ENCODE measurements at places on chromosomes 3 and 15. TPM values are rescaled to one million over a fixed set of nuclear protein-coding genes. Genes with fewer than 3 reads are reported as not detected.

Gene FBLN2
- total RNA-seq = 494 TPM

Gene KBTBD8
- 1.2 TPM for total RNA-seq

Gene ITIH3
- total RNA-seq = 5.7 TPM

Gene CCR9
- not detected for total RNA-seq

Gene ADAMTS7
- 14.7 TPM for total RNA-seq

Gene PAK6
- total RNA-seq = 0.81 TPM

Gene FETUB
- not detected for total RNA-seq

DNA sequence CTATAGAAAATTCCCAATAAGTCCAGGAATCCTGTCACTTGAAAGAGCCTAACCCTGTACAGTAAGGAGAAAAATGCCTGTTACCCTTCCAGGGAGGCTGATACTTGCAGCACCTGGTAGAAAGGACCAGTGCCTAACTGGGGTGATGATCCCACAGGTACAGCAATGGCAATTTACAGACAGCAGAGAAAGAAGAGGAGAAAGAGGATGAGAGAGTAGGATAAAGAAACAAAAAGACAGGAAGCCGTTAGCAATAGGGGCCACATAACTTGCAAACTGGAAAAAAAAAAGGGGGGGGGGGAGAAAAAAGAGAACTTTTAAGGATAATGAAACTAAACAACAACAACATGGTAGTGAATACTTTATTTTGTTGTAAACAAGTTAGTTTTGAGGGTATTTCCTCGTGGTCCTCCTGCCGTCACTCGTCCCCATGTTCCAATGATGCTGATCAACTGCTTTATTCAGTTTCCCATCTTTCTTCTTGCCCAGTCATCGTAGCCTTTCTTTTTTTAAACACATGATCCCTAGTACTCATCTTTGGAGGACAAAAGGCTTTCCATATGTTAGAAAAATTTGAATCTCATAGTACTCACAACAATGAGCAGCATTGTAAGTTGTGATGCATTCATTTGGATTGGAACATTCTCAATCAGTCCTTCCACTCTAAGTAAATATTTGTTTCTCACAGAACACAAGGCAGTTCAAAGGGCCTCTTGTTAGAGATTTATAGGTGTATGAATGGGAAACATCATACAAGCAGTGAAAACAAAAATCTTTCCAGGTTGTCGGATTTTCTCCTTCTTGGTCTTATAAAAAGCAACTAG is 8.6 kb downstream of the TM4SF1 start:
- peaks cover 4% of the 10 kb centered on the region for H3K36me3 ChIP-seq
- no peaks in the 10 kb centered on the region for H3K27me3 ChIP-seq
- H3K27ac ChIP-seq = no peak overlapping the region
- no peak overlapping the region for H3K4me3 ChIP-seq
- no peaks in the 10 kb centered on the region for H3K4me1 ChIP-seq

DNA sequence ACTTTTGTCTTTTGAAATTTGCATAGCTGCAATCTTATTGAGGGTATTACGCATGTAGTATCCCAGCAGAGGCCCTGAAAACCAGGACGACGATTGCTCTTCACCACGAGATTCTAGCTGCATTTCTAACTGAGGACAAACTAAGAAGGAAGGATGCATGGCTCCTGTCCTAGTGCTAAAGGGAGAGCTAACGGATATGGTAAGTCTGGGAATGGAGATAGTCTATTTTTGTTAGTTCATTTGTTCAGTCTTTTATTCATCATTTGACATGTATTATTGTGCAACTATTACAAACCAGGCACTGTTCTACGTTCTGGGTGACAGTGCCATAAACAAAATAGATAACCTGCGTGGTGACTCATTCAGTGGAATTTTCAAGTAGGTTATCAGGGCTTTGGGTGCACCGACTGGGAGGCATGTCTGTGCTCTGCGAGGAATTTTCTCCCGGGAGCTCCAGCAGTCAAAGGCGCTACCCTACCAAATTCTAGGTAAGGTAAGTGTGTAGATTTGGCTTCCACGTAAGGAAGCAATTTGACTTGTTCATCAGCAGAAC is 51.9 kb upstream of the ETV5 start:
- H3K27me3 ChIP-seq = no peaks in the 10 kb centered on the region
- no peaks in the 10 kb centered on the region for H3K4me1 ChIP-seq
- H3K36me3 ChIP-seq = peaks cover 3% of the 10 kb centered on the region
- no peak for DNase-seq
- H3K4me3 ChIP-seq = no peak overlapping the region

DNA sequence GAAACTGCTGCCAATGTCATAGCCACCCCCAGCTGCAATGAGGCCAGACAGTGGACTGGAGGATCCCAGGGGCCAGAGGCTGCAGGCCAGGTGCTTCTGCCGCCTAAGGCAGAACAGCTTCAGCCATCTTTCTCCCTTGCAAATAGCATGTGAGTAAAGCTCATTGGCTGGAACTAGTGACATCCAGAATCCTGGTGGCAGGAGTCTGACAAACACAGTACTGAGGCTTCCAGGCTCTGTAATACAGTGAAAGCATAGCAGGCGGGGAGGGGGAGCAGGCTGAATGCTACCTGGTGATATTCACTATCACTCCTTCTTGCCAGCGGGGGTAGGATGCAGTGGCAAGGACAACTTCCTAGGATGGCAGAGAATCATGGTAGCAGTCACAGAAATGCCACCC is 36.5 kb upstream of the TBC1D21 start:
- H3K36me3 ChIP-seq = no peaks in the 10 kb centered on the region
- DNase-seq = no peak
- H3K27me3 ChIP-seq = no peaks in the 10 kb centered on the region
- no peak overlapping the region for H3K4me3 ChIP-seq

DNA sequence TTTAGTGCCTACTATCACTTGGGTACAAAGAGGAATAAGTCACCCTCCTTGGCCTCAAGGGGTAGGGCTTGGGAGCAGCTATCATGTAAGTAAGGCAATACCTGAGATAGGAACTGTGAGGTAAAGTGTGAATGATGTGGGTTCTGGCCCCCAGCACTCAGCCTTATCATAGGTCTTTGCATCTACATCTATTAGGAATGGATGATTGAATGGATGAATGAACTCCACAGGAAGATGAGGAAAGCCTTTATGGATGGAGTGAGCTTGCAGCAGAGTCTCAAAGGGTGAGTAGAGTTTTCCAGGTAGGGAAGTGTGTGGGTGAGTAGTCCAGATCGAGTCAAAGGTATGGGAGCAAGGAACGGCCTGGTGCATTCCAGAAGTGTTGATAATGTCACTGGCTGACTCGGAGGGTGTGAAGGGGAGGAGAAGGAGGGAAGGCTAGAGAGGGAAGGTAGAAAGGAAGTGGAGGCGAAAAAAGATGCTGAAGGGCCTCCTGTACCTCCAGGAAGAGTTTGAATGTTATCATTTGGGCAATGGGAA is 13.1 kb upstream of the ABHD2 start:
- H3K27ac ChIP-seq = no peak overlapping the region
- H3K36me3 ChIP-seq = peaks cover 1% of the 10 kb centered on the region
- H3K4me1 ChIP-seq = no peaks in the 10 kb centered on the region
- no peak for DNase-seq

GRCh38 chr3:1117843-1118473 is 25.1 kb downstream of the CNTN6 start:
- no peaks in the 10 kb centered on the region for H3K36me3 ChIP-seq
- DNase-seq = no peak
- H3K4me3 ChIP-seq = no peak overlapping the region
- no peaks in the 10 kb centered on the region for H3K4me1 ChIP-seq
- no peak overlapping the region for H3K27ac ChIP-seq
- H3K27me3 ChIP-seq = no peaks in the 10 kb centered on the region

GRCh38 chr3:11197484-11197883 is 43.2 kb downstream of the HRH1 start:
- no peaks in the 10 kb centered on the region for H3K36me3 ChIP-seq
- H3K4me3 ChIP-seq = no peak overlapping the region
- no peak overlapping the region for H3K27ac ChIP-seq
- H3K4me1 ChIP-seq = peaks cover 2% of the 10 kb centered on the region
- no peak for DNase-seq
- H3K27me3 ChIP-seq = no peaks in the 10 kb centered on the region

DNA sequence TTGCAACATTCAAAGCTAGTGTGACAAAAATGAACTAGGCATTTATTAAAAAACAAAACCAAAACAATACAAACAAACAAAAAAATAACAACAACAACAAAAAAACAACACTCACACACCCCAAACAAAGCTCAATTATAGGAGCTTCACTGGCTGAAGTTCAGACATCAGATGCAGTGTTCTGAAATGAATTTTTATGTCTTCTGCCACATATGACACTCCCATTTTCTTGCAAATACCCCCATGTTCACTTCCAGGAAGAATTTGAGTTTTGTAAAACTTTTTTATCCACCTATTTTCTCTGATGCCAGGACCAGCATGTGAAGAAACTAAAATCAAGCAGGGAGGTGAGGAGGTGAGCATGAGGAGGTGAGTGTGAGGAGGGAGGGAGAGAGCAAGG is 113.9 kb downstream of the CADPS start:
- no peaks in the 10 kb centered on the region for H3K36me3 ChIP-seq
- no peak for DNase-seq
- H3K27ac ChIP-seq = no peak overlapping the region
- no peaks in the 10 kb centered on the region for H3K27me3 ChIP-seq
- H3K4me1 ChIP-seq = no peaks in the 10 kb centered on the region

GRCh38 chr3:135416182-135416581 is 549.3 kb upstream of the PPP2R3A start:
- no peaks in the 10 kb centered on the region for H3K36me3 ChIP-seq
- H3K4me3 ChIP-seq = no peak overlapping the region
- no peak for DNase-seq
- no peak overlapping the region for H3K27ac ChIP-seq
- H3K4me1 ChIP-seq = no peaks in the 10 kb centered on the region

- no peak for DNase-seq
- no peak overlapping the region for H3K4me3 ChIP-seq
- no peak overlapping the region for H3K27ac ChIP-seq
- no peaks in the 10 kb centered on the region for H3K4me1 ChIP-seq
- no peaks in the 10 kb centered on the region for H3K27me3 ChIP-seq
Measured at GRCh38 chr15:84016371-84016770, 219.2 kb upstream of the GOLGA6L4 start.

GRCh38 chr15:84949043-84949442 is 32.6 kb upstream of the PDE8A start:
- H3K4me1 ChIP-seq = no peaks in the 10 kb centered on the region
- H3K4me3 ChIP-seq = no peak overlapping the region
- DNase-seq = no peak
- peak overlapping the region; percentile 19 for H3K27ac ChIP-seq

GRCh38 chr3:160259589-160259988 is 34.4 kb downstream of the C3orf80 start:
- DNase-seq = no peak
- no peak overlapping the region for H3K27ac ChIP-seq
- H3K27me3 ChIP-seq = no peaks in the 10 kb centered on the region
- peaks cover 6% of the 10 kb centered on the region for H3K4me1 ChIP-seq

DNA sequence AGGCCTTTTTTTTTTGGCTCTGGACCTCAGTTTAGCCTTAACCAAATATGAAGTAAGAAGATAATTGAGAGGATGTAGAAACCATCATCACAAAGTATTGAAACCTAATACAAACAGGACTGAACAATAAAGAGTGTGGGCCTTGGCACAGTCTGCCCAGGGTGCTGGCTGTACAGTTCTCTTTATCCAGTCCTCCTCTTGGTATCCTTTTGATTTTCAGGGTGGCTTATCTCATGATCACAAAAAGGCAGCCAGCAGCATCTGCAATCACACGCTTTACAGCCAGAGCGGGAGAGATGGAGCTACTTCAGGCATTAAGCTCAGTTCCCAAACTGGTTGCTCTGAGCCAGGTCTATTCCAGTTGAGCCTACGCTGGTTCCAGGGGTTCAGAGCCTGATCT is 239.7 kb downstream of the RPLP1 start:
- no peak for DNase-seq
- no peaks in the 10 kb centered on the region for H3K36me3 ChIP-seq
- no peak overlapping the region for H3K27ac ChIP-seq
- no peaks in the 10 kb centered on the region for H3K4me1 ChIP-seq
- H3K27me3 ChIP-seq = no peaks in the 10 kb centered on the region
- H3K4me3 ChIP-seq = no peak overlapping the region

DNA sequence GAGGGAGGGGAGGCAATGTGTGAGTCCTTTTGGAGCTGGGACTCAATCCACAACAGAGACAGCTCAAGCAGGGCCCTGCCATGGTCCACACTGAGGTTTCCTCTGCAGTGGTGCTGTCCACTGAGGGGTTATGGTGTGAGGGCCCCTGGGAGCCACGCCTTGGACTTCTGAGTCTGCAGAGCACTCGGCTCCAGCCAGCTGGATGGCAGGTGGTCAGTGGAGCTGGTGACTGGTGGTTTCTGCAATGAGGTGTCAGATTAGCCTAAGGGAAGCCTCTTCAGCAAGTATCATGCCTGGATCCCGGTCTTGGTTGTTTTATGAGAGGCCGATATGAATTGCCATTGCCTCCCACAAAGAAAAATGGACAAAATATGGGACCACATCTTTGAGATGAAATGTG is 21.7 kb downstream of the LSM3 start:
- no peaks in the 10 kb centered on the region for H3K36me3 ChIP-seq
- H3K4me3 ChIP-seq = no peak overlapping the region
- no peak for DNase-seq
- H3K27ac ChIP-seq = no peak overlapping the region
- no peaks in the 10 kb centered on the region for H3K27me3 ChIP-seq

GRCh38 chr3:118909763-118910162 is 124.9 kb downstream of the IGSF11 start:
- peaks cover 2% of the 10 kb centered on the region for H3K4me1 ChIP-seq
- no peak overlapping the region for H3K27ac ChIP-seq
- H3K36me3 ChIP-seq = no peaks in the 10 kb centered on the region
- H3K4me3 ChIP-seq = no peak overlapping the region

- no peak overlapping the region for H3K27ac ChIP-seq
- no peaks in the 10 kb centered on the region for H3K27me3 ChIP-seq
- no peaks in the 10 kb centered on the region for H3K36me3 ChIP-seq
Measured at GRCh38 chr3:162072656-162073164, 576.1 kb downstream of the OTOL1 start.

DNA sequence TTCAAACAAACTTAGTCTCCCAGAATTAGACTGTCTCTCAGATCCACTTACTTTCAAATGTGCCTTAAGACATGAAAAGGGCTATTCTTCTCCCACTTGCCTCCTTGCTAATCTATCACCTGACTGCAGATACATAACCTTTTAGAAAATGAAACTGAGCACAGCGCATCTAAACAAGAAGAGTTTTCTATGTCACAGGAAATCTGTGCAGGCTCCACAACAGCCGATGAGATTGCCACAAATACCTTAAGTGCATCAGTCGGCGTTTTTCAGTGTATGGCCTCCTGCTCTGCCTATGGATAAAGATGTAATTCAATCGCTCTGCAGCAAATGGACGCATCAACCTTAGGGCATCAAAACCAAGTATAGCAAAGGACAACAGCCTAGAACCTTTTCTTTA is 544.2 kb downstream of the FOXP1 start:
- H3K36me3 ChIP-seq = peaks cover 3% of the 10 kb centered on the region
- DNase-seq = no peak
- no peaks in the 10 kb centered on the region for H3K27me3 ChIP-seq
- H3K4me1 ChIP-seq = peaks cover 20% of the 10 kb centered on the region
- H3K4me3 ChIP-seq = no peak overlapping the region

- H3K36me3 ChIP-seq = no peaks in the 10 kb centered on the region
- H3K4me1 ChIP-seq = no peaks in the 10 kb centered on the region
- DNase-seq = no peak
- no peak overlapping the region for H3K4me3 ChIP-seq
Measured at GRCh38 chr3:129213238-129213637, 29.5 kb upstream of the CNBP start.

- no peak overlapping the region for H3K27ac ChIP-seq
- H3K27me3 ChIP-seq = no peaks in the 10 kb centered on the region
- no peak overlapping the region for H3K4me3 ChIP-seq
- H3K4me1 ChIP-seq = no peaks in the 10 kb centered on the region
- no peaks in the 10 kb centered on the region for H3K36me3 ChIP-seq
- DNase-seq = no peak
Measured at GRCh38 chr3:139588450-139588849, 48.9 kb upstream of the RBP1 start.
